Activated CD4-positive, alpha-beta T cell treated with anti-CD3 and anti-CD28 coated beads, Interleukin-2, amount 50 U/mL, for 4 hours (primary cell): ENCODE measurements at places on chromosomes 13 and 19.

GRCh38 chr19:14830702-14831101 lies 4.3 kb downstream of the OR7A5 start:
- DNase-seq = no peak

DNA sequence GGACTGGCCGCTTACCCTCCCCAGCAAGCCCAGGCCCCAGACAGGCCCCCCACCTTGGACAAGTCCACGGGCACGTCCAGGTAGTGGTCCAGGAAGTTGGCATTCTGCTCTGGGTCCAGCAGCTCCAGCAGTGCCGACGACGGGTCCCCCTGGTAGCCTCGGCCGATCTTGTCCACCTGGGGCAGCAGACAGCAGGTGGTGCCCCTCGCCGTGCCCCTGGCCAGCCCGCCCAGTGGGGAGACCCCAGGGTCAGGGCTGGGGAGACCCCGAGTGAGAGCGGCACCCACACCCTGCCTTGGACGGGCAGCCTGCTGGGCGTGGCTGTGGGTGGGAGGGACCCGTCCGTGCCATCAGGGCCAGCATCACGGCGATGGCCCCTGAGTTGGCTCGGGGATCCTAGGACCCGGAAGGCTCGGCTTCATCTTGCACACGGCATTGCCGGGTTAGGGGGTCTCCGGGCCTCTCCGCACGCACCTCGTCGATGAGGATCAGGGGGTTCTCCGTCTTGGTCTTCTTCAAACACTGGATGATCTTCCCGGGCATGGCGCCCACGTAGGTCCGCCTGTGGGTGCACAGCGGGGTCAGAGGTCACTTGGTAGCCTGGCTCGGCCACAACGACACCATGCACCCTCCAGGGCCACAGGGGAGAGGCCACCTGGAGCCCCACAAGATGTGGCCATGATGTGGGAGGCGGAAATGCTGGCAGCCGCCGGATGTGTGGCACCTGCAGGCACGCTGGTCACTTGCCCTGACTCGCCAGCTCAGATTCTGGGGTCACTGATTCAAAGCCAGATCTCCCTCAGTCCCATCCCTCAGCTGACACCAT lies 6.3 kb downstream of the RPL36 start:
- no peak for DNase-seq

- no peak for DNase-seq
Measured at GRCh38 chr13:68168448-68168847, 938.3 kb upstream of the PCDH9 start.

- DNase-seq = no peak
Measured at GRCh38 chr13:77036279-77036678, 9.3 kb upstream of the FBXL3 start.

GRCh38 chr13:95643936-95644598 lies 439 bp downstream of the DZIP1 start:
- no peak for DNase-seq

GRCh38 chr13:110125613-110126272 lies 181.2 kb downstream of the COL4A1 start:
- DNase-seq = no peak

GRCh38 chr19:6263735-6264444 lies 15.9 kb downstream of the MLLT1 start:
- no peak for DNase-seq

DNA sequence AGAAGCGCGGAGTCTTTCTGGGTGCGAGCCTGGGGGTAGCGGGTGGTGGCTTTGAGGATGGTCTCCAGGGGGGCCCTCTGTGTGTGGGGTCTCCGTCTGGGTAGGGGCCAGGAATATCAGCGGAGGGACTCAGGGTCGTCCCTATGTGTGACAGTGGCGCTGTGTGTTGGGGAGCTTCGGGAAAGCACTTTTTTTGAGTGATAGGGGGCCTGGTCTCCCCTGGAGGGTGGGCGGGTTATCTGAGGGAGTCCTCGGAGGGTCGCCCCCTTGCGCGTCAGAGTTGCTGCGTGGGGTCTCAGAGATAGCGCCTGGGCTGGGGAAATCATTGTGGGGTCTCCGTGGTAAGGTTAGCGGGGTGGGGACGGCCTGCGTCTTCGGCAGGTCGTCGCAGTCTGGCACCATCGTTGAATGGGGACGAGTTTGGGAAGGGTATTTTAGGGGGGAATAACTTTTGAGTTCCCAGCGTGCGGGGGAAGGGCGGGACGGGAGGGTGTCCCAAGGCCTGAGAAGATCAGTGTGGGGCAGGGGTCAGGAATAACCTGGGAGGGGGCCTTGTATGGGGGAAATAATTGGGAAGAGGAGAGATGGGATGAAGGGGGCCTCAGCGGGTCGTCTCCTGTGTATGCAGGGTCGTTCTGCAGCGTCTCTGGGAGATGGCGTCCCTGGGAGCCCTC lies 857 bp downstream of the IER2 start:
- DNase-seq = no peak

DNA sequence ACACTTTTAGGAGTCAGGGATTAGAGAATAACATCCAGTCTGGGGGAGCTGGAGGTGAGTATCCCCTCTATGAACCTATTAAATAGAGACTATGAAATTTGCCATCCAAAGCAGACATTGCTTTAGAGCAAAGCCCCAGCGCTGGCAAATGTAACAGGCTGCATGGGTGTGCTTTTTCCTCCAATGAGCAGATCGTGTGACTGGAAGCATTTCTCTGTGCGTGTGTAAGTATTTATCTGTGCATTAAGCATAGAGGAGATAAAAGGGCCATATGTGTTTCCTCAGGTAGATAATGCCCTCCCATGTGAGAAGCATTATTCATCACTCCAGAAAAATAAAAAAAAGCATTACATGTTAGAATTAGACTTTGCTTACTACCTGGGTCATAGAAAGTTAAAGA lies 924 bp downstream of the TNFSF13B start:
- no peak for DNase-seq

DNA sequence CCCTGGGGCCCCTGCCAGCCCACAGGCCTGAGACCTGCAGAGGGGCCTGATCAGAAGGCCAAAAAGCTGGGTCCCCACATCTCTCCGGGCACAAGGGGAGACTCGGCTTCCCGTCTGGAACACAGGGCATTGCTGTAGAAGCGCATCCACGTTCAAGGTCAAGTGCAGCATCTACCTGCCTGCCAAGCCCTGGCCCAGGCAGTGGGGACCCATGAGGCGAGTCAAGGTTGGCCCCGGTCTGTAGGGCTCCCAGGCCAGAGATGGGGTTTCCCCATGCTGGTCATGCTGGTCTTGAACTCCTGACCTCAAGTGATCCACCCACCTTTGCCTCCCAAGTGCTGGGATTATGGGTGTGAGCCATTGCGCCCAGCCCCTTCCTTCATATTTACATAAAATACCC lies 13.5 kb upstream of the COMP start:
- no peak for DNase-seq

GRCh38 chr13:65460136-65460535 lies 1770.0 kb downstream of the PCDH9 start:
- no peak for DNase-seq

DNA sequence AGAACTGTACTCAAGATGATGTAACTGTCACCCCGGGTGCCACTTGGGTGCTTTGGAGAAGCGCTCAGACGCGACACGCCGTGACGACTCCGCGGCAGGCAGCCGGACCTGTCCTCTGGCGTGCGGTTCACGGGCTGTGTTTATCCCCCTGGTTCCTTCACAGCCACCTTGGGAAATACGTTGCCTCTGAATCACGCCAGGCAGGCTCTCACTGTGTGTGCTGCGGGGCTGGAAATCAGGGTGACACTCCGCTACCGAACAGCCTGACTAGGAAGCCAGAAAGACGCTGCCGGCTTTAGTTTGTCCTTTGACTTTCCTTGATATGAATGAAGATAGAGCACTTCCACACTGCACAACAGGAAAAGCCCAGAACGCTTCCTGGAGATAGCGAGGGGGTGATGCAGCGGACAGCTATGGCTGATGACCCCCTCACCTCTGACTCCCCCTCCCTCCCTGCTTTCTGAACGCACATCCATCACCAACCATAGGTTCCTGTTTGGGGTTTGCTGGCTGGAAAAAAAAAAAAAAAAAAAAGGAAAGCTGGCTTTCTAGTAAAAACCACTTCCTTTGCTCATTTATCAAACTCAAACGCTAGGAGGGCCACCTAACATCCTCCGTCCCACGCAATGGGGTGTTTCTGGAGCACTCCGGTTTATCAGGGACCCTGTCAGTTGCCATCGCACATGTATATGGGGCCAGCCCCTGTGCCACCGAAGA lies 3.7 kb upstream of the GP6 start:
- peak; percentile 16 for DNase-seq
